ENCODE measurements at places on chromosomes 6 and 20.

- no peak for DNase-seq
These were observed 515.2 kb upstream of the ARID1B start for GRCh38 chr6:156262014-156262413.

- no peak for DNase-seq
These were observed 173.1 kb upstream of the MMS22L start for GRCh38 chr6:97456070-97456469.

GRCh38 chr6:166477647-166478365 is 95.1 kb upstream of the MPC1 start:
- DNase-seq, result no peak

- DNase-seq, result no peak
These were observed 156.4 kb upstream of the AKIRIN2 start for GRCh38 chr6:87858440-87858839.

DNA sequence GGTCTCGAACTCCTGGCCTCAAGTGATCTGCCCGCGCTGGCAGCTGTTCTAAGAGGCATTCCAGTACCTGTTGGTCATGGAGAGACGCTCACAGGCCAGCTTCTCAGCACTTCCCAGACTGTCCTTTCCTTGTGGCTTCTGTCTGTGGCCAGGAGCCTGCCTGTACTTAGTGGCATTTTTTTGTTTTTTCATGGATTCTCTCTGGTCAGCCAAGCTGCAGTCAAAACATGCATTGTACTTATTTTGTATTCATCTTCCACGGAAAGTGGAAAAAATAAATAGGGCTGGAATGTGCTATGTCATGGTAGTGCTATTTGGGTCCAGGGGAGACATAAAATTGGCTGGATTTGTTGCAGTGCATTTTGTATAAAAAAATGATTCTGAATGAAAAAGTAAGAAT is 29.1 kb downstream of the ZDHHC14 start:
- no peak for DNase-seq

DNA sequence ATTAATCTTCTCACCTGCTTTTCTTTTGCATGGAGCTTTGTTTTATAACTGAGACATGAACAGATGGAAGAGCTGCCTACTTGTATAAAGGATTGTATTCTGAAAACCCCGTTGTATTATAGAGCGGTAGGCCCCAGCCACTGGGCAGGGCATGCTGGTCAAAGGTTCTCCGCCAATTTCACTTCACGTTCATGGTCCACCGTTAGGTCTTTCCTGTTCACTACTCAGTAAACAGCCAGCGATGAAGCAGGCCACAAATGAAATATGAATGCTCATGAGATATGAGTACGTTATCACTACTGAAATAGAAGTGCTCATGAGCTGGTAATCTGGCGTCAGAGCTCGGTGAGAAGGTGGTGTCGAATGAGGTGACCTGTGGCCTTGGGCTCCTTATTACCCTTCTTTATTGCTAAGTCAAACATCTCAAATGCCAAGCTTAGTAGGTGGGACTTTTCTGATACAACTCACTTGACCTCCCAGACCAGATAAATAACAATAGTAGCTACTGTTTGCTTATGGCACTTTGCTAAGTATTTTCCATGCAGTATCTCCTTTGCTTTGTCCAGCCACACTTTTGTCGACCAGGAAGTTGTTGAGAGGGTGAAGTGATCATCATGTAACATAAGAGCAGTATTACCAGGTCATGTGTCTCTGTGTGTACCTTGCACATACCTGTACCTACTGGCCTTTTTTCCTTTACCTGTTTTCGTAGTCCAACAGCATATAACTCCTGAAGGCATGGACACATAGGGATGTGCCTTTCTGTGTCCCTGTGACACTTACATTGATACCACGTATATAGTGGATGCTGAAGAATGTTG is 16.7 kb downstream of the EDN3 start:
- DNase-seq, result no peak

GRCh38 chr20:29689411-29690225 is 1567.8 kb upstream of the DEFB115 start:
- DNase-seq, result peak; percentile 48

- DNase-seq, result no peak
These were observed 13.2 kb downstream of the CITED2 start for GRCh38 chr6:139361211-139361610.

DNA sequence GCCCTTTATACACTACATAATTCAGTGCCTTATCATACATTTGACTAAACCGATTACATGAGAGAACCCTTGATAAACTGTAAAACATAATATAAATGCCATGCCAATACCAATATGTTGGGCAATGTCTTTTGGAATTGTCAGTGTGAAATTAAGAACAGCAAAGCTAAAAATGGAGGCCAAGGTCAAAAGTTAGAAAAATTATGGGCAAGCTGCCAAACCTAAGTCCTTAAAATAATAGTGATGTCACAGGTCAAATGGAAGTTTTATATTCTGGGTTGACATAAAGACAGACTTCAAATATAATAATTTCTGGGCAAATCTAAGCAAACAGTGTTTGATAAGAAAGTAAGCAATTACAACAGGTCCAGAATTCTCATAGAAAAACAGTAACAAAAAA is 696.7 kb downstream of the RNF144B start:
- no peak for DNase-seq

GRCh38 chr20:5410470-5410869 is 93.7 kb upstream of the PROKR2 start:
- DNase-seq, result no peak

GRCh38 chr6:7108196-7108963 is 619 bp downstream of the RREB1 start:
- DNase-seq, result peak; percentile 50

DNA sequence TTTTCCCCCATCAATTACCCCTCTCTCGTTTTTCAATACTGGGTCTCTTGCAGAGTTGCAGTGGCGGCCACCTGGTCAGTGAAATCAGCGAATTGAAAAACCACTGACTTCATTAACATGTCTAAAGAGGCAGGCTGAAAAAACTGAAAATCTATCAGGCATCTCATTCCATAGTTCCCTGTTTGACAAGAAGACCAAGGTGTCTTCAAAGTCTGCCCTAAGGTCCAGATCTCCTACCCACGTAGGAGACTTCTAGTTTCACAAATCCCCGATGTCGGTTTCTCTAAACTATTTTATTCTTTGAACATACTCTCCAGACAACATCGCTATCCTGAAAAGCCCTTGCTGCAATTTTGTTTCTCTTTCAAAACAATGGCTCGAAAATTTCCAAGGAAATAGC is 796 bp upstream of the TUBB start:
- DNase-seq, result no peak

- DNase-seq, result peak; percentile 82
These were observed 38.3 kb downstream of the ARHGAP18 start for GRCh38 chr6:129671442-129672340.

DNA sequence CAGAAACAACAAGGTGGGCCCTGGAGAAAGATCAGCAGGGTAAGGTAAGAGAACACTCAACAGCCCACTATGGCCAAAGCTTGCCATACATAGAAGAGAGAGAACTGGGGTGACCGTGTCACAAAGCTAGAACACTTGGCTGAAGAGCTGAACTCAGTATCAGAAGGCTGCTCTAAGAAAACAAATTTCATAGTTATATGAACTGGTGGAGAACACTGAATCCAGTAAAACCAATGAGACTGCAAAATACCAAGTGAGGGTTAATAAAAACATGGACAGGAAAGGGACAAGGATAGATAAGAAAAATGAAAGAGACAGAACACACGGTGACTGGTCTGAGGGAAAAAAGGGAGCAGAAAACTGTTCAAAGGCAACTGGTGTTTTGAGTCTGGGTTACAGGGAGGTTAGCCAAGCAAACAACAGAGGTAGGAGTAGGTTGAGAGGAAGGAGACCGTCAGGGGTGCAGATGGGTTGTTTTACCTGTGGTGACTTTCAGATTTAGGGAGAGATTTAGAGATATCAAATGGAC is 56.5 kb downstream of the GMDS start:
- no peak for DNase-seq

- DNase-seq, result no peak
These were observed 2.5 kb downstream of the SLC17A1 start for GRCh38 chr6:25829375-25829774.

GRCh38 chr6:135104199-135104598 is 49.6 kb upstream of the HBS1L start:
- DNase-seq, result no peak

DNA sequence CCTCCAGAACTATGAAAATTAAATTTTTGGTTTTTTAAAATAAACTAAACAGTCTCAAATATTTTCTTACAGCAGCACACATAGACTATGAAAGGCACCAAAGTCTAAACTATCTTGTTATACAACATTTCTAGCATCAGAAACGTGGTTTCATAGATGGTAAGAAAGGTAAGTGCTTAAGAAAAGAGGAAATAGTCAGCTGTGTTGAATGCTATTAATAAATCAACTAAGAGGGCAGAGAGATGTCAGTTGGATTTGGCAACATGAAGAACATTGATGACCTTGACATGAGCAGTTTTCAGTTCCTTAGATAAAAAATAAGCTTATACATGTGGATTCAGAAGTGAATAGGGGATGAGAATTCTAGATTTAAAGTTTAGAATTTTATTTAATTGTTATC is 113.6 kb downstream of the RFX6 start:
- no peak for DNase-seq

- no peak for DNase-seq
These were observed 56.9 kb downstream of the FAM229B start for GRCh38 chr6:112144145-112144926.

- DNase-seq, result no peak
These were observed 509.2 kb upstream of the SLC35B3 start for GRCh38 chr6:8944548-8944947.

DNA sequence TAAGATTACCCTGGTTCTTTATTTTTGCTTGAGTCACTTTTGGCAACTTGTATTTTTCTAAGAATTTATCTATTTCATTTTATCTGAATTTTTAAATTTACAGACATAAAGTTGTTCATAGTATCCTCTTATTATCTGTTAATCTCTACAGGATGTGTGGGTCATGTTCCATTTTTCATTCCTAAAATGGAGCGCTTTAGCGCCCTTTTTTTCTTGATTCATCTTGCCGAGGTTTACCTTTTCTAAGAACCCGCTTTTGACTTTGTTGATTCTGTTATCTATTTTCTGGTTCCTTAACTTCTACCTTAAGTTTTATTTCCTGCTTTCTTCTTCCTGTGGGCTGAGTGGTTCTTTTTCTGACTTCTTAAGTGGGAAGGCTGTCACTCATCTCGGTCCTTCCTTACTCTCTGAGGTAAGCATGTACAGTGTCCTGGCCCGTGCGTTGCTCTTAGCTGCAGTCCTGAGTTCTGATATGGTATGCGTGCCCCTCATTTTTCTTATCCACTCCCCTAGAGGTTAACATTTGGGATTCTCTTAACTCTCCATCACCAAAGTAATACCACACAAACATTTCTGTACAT is 399.8 kb downstream of the CDC5L start:
- no peak for DNase-seq

- no peak for DNase-seq
These were observed 203.1 kb downstream of the ASCC3 start for GRCh38 chr6:100678027-100678426.

DNA sequence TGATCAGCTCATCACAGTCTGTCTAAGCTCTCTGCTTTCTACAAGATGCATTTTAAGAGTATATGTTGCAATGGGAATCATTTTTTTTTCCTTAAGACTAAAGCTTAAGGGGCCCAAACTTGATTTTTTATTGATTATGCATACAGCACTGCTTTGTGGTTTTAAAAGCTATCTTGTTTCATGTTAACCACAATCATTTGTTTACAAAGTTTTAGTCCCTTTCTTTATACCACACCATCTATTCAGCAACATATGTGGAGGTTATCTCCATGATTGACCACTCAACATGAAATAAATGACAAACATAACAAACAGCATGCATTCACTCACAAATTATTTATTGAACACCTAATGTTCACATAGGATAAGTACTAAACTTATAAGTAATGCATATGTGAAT is 119.1 kb downstream of the FHL5 start:
- DNase-seq, result no peak

- DNase-seq, result no peak
These were observed 109.0 kb downstream of the TAF4 start for GRCh38 chr20:61956396-61957342.

DNA sequence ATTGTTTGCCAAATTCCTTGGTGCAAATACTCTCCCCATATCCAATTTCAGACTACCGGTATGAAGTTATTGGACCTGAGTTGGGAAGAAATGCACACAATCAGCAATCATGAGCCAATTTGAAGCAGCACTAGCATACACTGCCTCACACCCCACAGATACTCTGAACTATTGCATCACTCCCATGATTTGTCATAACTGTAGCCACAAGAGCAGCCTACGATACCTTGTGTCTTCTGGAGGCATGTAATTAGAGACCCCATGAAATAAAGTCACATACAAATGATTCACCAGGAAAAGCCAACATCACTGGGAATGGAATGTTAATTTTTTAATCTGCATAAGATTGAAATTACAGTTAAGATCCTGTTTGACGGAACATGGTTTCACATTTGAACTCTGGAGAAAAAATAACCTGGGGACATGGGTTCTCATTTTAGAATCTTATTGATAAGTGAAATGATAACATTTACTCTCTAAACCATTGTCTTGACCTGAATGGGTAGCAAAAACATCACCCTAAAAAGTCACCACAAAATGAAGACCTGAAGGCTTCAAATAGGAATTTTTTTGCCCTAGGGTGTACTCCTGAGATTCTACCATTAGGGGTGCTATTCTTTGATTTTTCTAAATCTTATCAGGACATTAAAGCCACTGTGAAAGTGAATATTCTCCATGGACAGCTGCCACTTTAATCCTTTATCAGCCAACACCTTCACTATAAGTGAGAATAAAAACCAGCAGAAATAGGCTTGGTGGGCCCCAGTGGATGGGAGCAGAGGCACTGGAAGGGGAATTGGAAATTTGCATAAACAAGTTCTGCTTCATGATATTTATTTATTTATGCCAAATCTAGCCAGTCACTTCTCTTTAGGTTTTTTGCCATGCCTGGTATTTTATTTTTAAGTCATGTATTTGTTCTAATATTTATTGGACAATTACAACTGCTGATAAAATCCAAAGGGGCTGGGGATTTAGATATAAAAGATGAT is 34.5 kb upstream of the HBS1L start:
- DNase-seq, result no peak

GRCh38 chr6:154319231-154319858 is 37.3 kb downstream of the IPCEF1 start:
- DNase-seq, result no peak

DNA sequence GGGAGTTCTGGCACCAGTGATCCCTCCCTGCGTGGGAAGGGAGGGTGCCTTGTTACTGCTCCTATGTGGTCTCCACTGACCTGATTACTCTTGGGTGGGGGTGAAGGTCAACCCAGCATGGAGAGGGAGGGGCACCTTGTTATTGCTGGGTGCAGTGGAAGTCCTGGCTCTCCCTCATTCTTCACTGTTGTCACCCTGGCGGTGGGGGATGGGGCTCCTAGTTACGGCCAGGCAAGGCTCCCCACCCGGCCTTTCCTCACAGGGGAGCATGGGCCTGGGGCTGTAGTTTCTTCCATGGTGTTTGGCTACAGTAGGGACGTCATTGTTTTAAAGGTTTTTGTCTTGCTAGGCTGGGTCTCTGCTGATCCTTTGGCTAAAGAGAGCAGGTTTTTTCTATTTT is 40.8 kb downstream of the PACSIN1 start:
- DNase-seq, result no peak

Data from stimulated activated CD4-positive, alpha-beta T cell treated with anti-CD3 and anti-CD28 coated beads, Interleukin-4, amount 100 ng/mL, for 4 hours (primary cell).